ENCODE measurements at places on chromosomes 3 and 15. TPM values are rescaled to one million over a fixed set of nuclear protein-coding genes. Genes with fewer than 3 reads are reported as not detected.
A peak's percentile ranks its signal among the peaks of the same experiment; 100 is the strongest.

CCDC12 gene
- 35.5 TPM for total RNA-seq

CPNE9 gene
- total RNA-seq = 0.13 TPM

SEMA6D gene
- total RNA-seq = 0.03 TPM

CHST13 gene
- total RNA-seq = 0.64 TPM

HYAL3 gene
- 3.9 TPM for total RNA-seq

- no peak for DNase-seq
Measured at GRCh38 chr3:130789782-130790322, 43.2 kb upstream of the PIK3R4 start.

- no peak for DNase-seq
Measured at GRCh38 chr3:174891524-174892203, 32.5 kb downstream of the NAALADL2 start.

- DNase-seq = peak; percentile 18
Measured at GRCh38 chr3:73508330-73508954, 116.3 kb downstream of the PDZRN3 start.

DNA sequence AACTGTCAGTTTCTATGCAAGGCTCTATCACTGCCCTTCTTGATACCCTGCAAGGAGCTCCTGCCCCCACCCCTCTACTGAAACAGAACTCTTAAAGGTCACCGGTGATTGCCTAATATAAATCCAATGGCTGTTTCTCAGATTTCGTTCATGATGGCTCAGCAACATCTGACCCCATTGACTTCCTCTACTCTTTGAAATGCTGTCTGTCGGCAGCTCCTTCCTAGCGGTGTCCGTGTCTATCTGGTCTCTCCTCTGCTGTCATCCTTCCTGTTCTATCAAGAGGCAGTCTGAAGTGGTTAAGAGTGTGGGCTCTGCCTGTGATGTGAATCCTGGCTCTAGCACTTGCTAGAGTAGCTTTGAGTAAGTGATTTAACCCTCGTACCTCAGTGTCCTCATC lies 5.5 kb downstream of the TMEM266 start:
- DNase-seq = no peak

GRCh38 chr3:175150812-175151401 lies 291.8 kb downstream of the NAALADL2 start:
- DNase-seq = no peak

GRCh38 chr15:32880642-32881041 lies 162.8 kb downstream of the GREM1 start:
- no peak for DNase-seq

DNA sequence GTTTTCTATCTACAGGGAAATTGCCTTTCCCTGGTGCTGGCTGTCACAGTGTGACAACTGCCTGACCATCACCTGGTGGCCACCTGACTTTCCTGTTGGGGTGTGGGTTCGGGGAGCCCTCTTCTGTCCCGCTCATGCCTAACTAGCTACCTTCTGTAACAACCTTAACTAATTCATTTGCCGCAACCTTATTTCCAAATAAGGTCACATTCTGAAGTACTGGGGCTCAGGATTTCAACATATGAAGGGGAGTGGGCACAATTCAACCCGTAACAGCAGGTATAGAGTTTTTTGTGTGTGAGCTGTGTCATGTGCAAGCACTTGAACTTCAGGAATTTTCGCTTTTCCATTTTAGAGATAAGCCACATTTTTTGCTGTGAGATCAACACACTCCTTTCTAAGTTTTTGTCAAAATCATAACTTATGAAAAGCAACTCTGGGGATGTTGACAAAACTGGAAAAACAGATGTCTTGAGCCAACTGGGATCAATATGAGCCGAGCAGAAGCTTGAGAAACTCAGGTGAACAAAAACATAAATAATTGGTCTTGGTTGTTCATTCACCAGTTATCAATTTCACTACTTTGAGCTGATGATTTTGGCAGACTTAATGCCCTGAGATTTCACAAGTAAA lies 242.0 kb upstream of the RGMA start:
- no peak for DNase-seq

DNA sequence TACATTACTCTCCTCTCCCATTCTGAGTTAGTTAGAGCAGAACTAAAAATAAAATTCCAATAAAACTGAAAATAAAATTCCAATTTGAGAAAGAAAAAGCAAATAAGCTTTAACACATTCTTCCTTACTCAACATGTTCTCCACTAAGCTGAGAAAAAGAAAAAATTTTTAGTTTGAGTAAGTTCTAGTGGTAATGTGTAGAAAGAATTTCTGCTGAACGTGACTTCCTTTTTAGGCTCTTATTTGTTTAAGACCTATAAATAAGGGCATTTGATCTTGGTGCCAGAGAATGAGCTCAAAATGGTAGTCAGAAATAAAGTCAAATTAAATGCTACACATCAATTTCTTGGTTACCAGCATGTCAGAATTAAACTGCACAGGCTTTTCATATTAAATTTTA lies 57.6 kb upstream of the ABHD10 start:
- DNase-seq = no peak

DNA sequence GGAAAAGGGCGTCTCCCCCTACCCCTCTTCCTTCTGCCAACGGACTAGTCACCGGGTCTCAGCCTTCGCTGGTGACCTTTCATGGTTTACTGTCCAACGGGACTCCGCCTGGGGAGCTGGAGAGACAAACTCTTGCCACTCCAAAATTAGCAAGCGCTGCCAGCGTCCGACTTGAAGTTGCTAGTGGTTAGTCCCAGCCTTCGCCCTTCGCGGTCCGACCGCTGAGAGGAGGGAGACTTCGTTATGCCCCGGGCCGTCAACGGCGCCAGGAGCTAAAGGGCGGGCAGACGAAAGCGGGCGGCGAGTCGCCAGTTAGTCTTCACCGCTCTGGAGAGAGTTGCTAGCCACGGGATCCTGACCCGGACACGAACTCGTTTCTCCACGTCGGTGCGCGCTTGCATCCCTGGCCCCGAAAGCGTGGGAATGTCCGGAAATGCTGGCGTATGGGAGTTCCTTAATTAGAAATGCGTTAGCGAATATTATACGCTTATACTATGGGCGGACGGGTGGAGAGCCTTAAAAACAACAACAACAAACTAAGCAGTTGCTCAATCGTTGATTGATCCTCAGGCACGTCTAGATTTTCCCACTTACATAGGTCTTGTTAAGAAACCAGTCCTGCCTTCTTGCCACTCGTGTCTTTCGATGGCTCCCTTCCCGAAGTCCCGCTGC lies 716 bp downstream of the SMC4 start:
- no peak for DNase-seq

All from Panc1 (cell line).